T-helper 9 cell (primary cell): ENCODE measurements at places on chromosomes 1 and 21.

- DNase-seq, result no peak
These were observed 28.6 kb downstream of the TMEM53 start for GRCh38 chr1:44645476-44646244.

DNA sequence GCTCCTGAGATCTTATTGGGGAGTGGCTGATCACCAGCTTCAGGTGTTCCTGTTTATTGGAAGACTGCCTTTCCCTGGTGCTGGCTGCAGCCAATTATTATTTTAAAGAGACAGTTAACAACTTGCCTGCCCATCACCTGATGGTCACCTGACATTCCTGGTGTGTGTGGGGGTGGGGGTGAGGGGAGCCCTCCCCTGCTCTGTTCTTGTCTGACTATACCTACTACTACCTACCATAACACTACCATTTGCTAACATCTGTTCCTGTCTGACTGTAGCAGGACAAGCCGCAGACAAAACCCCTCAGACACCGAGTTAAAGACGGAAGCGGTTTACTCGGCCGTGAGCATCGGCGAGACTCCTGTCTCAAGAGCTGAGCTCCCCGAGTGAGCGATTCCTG, 54.9 kb upstream of the NBPF3 start:
- DNase-seq, result no peak

- DNase-seq, result no peak
These were observed 123.4 kb downstream of the PRDM16 start for GRCh38 chr1:3192361-3192760.

DNA sequence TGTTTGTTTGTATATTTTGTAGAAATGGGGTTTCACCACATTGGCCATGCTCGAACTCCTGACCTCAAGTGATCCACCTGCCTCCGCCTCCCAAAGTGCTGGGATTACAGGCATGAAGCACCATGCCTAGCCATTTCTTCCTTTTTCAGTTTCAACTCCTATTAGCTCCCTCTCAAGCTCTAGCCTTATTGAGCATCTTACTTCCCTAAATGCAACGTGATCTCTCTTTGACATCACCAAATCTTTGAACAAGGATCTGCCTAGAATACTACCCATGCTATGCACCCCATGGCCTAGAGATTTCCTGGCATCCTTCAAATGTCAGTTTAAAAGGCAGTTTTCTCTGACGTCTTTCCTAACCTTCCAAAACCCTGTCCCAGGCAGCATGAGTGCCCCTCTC, 91.1 kb upstream of the NR5A2 start:
- no peak for DNase-seq

GRCh38 chr1:208724079-208724478, 479.9 kb upstream of the PLXNA2 start:
- DNase-seq, result no peak
